ENCODE measurements at places on chromosomes 4 and X.

DNA sequence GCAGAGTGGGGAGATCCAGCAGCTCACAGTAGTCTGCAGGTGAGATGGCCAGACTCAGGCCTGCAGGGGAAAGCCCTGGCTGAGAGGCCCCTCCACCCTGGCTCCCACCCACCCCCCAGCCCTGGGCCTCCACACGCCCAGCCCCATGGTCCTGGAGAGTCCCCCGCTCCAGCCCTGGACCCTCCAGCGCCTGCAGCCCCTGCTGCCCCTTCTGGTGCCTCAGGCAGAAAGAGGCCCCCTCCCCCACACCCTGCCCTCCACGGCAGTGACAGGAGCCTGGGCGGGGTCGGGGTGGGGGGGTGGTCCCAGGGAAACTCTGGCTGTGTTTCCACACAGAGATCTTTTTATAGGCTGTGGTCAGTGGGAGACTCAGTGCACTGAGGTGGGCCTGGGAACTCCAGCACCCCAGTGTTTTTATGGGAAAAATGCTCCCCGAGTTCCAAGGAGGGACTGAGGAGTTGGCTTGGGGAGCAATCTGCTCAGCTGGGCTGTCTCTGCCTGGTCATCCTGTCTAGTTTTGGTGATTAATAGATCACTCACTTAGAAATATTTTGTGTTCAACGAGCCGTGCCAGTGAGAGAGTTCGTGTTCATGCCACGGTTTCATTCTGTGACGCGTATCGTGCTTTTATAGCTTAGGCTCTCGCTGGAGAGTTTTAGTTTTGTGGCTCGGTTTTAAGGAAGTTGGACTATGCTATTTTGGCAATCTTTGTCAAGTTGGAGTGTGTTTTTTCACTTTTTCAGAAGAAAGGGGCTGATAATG is 53.1 kb upstream of the HGFAC start:
- no peak for DNase-seq

GRCh38 chrX:72137846-72138495 is 6.3 kb upstream of the RTL5 start:
- DNase-seq = no peak

GRCh38 chr4:166144607-166145006 is 271.6 kb downstream of the TLL1 start:
- no peak for DNase-seq

- no peak for DNase-seq
These were observed 49.5 kb downstream of the TMEM154 start for GRCh38 chr4:152630324-152630723.

DNA sequence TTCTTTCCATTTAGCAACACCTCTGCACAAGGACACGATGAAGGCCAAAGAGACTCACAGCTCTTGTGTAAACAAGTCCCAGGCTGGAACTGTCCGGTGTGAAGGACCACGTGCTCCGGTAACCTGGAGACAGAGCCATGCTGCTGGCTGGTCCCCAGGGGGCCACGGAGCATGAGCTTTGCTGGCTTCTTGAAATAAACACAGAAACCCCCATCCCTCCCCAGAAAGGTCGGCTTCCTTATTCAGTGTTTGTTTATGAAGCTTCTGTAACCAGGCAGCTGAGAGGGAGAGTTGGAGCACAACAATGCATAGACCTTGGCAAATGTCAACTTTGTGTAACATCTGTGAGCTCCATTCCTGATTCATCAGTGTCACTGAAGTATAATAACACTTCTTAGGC is 109.4 kb downstream of the GPR143 start:
- no peak for DNase-seq
